ENCODE measurements at places on chromosomes 12 and 14.

- DNase-seq: no peak
Measured at GRCh38 chr12:56288705-56289387, 11.3 kb downstream of the CS start.

- no peak for DNase-seq
Measured at GRCh38 chr14:57086271-57087162, 182.2 kb downstream of the EXOC5 start.

GRCh38 chr14:45610318-45610717 lies 357.3 kb upstream of the MIS18BP1 start:
- no peak for DNase-seq

DNA sequence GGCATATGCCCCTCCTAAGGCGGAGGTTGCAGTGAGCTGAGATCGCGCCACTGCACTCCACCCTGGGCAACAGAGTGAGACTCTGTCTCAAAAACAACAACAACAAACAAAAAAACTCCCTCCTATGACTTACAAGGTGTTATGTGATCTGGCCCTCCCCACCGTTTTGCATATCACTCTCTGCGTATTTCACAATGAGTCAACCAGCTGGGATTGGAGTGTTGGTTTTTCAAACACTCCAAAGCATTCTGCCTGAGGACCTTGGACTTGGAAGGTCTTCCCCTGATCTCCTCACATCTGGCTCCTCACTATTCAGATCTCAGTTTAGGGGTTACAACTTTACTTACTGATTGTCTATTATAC lies 14.0 kb downstream of the MANSC1 start:
- no peak for DNase-seq

GRCh38 chr12:100737168-100737567 lies 57.4 kb upstream of the ANO4 start:
- DNase-seq: no peak

- no peak for DNase-seq
Measured at GRCh38 chr12:97756066-97756666, 293.6 kb downstream of the RMST start.

DNA sequence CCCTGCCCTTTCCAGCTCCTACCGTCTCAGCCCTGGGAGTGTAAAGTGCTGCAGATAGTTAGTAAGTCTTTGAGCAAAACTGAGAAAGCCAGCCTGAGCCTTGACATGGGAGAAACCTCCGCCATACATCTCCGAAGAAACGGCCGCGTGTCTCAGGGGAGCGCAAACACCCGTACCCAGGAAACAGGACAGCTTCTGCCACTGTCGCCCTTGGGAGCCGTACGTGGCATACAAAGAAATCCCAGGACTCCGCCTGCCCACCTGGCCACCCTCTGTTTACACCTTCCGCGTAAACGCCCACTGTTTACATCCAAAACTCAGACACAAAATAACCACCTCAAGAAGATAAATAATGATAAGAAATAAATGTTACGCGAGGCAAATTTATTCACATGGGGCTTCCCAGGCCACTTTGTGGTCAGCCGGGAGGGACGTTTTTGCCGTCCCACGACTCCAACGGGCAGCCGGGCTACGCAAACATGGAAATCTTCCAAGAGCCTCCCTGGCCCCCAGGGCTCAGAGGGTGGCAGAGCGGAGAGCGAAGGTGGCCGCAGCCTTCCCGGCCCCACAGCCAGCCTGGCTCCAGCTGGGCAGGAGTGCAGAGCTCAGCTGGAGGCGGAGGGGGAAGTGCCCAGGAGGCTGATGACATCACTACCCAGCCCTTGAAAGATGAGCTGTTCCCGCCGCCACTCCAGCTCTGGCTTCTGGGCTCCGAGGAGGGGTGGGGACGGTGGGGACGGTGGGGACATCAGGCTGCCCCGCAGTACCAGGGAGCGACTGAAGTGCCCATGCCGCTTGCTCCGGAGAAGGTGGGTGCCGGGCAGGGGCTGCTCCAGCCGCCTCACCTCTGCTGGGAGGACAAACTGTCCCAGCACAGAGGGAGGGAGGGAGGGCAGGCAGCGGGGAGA lies at the start of gene BDKRB2:
Gene BDKRB2 (plus strand): TSS at position 689 of the 908 bp plus-strand sequence. CDS start 32,269 bp downstream, outside the sequence.
- peak; percentile 55 for DNase-seq

DNA sequence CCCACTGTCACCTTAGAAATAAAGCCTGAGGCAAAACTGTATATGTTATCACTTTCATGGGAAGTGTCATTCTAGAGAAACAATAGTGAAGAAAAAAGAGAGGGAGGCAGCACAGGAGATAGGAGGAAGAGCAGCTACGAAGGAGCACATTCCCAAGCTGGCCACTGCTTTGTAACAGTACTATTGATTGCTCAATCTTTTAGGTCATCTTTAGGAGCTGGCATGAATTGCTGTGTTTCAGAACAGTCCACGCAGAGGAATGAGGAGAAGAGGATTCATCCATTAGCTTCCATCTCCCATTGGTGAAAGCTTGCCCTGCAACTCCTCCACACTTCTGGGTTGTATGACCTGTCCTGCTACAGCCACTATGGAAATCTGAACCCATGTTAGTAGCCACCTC lies 372.5 kb upstream of the DDHD1 start:
- no peak for DNase-seq

GRCh38 chr12:104680491-104680890 lies 223.7 kb downstream of the CHST11 start:
- DNase-seq: no peak

Data from fibroblast of the conjunctiva (primary cell).